C1 segment of cervical spinal cord (tissue), 14 donors: ENCODE measurements at places on chromosomes 2 and 18.

DNA sequence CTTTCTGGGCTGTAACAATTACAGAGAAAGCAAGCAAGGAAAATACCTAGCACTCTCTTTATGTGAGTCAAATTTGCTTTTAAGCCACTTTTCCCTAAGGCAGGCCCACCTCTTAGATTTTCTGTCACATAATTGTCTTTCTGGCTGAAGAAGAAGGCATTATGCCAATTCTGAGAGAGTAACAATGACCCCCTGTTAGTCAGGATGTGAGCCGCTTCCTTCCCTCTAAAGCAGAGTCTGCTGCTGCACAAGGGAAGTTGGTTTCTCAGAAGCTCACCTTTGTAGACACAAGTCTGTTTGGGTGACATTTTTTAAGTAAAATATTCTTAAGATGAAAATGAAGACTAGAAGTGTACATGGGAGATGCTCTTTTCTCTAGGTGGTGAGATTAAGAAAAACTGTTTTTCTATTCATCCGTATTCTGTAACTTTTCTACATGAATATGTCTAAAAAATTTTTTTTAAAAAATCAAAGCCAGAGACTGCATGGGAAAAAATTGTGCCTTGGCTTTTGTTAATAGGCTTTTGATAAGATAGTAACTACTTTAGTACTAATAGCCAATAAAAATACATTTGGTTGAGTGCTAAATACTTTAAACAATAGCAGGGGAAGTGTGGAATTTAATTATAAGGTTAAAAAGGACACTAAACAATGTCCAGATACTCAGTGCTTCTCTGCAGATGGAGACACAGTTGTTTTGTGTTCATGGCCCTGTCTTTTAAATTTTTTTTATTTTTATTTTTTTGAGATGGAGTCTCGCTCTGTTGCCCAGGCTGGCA lies 33.4 kb upstream of the VPS54 start:
- DNase-seq = no peak

DNA sequence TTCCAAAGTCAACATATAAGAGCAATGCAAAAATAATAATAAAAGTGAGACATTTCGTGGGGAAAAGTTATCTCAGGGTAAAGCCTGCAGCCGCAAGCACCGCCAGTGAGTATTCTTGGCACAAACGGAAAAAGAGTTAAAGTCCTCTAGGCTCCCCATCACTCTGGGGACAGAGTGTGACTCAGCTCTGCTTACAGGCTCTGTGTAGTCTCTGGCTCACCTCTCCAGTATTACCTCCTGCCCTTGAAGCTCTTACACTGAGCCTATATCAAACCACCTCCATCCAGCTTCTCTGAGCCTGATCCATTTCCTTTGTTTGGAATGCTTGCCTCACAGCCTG lies 55.5 kb downstream of the MTHFD2 start:
- DNase-seq = no peak

DNA sequence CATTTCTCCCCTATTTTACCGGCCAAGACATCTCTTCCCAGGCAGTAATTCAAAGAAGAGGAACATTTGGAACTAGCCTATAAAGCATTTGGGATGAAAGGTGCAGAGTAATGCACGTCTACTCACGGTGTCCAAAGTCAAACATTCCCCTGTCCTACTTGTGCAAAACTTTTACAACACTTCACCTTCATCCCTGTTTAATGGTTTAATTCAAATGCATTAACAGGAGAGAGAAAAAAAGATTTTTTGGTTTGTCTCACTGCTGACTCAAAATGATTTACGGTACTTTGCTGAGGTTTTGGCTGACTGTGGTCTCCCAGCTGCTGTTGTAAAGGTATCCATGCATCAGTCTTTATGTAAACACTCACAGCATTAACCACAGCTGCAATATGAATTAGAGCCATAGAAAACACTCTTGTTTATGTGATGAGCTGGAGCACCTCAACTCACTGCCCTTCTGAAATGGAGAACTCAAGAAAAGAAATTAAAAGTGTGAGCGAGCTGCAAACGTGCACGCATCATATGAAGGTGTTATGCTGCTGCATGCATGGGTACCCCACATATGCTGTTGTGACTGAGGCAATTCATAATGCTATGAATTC lies 220.5 kb downstream of the PIEZO2 start:
- DNase-seq = no peak

- no peak for DNase-seq
Measured at GRCh38 chr2:135899567-135899966, 23.3 kb upstream of the MCM6 start.

DNA sequence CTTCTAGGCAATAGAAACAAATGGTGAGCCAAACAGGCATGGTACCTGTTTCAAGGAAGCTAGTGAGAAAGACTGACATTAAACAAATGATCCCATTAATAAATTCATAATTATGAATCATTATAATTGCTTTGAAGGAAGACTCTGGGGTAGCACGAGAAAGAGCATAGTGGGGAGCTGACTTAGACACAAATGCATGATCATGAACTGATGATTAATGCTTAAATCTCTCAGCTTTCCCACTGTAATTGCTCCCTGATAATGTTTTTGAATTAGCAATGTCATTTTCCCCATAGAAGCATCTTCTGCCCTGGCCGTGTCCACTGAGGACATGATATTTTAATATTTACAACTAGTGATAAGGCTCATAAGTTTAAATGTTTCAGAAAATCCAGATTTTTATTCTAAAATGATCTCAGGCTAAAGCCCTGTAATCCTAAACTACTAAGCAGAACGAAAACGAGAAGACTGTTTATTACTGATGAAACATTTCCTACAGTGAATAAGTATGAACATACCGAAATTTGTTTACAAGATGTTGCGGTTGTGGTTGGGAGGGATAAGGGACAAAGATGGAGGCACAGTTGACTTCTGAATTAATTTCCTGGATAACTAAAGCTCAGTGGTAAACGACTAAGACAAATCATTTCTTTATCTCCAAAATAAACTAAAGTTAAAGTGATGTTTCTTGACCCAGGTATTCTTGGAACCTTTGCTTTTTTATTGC lies 47.3 kb upstream of the TACR1 start:
- DNase-seq = no peak

GRCh38 chr2:151161821-151162551 lies 99.7 kb downstream of the RBM43 start:
- no peak for DNase-seq
